ENCODE measurements at places on chromosomes 13 and 19.

- DNase-seq: no peak
- H3K27ac ChIP-seq: no peak overlapping the region
- peaks cover 2% of the 10 kb centered on the region for H3K27me3 ChIP-seq
- H3K4me3 ChIP-seq: no peak overlapping the region
- H3K4me1 ChIP-seq: no peaks in the 10 kb centered on the region
These were observed 34.3 kb downstream of the ZNF536 start for GRCh38 chr19:30406220-30407067.

GRCh38 chr13:110845520-110845919, 69.3 kb downstream of the ANKRD10 start:
- H3K4me3 ChIP-seq: no peak overlapping the region
- no peak for DNase-seq
- no peak overlapping the region for H3K27ac ChIP-seq
- no peaks in the 10 kb centered on the region for H3K4me1 ChIP-seq

DNA sequence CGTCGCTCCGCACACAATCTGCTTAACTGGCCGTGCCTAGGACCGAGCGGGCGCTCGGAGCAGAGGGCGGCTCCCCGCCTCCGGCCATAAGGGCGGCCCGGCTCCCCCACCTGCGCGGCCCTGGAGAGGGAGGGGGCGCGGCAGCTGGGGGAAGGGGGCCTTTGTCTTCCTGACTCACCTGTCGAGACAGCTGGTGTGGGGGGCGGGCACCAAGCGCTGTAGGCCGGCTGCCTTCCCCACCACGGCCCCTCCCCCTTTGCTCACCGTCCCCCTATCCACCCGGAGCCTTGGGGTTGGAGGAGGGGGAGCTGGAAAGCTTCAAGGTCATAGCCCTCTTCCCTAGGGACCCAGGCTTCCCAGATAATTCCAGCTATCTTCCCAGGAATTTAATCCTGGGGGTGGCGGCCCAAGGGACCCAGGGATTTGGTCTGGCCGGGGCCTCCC, 1.2 kb downstream of the VASP start:
- no peaks in the 10 kb centered on the region for H3K27me3 ChIP-seq
- H3K36me3 ChIP-seq: peaks cover 4% of the 10 kb centered on the region
- H3K4me3 ChIP-seq: peak overlapping the region; percentile 85
- peaks cover 52% of the 10 kb centered on the region for H3K4me1 ChIP-seq

GRCh38 chr19:2867025-2867991, at the start of gene ZNF556:
Gene ZNF556, plus strand, starts transcription at chr19:2867335. Its CDS starts 87 bp downstream, at chr19:2867422.
- no peaks in the 10 kb centered on the region for H3K36me3 ChIP-seq
- no peaks in the 10 kb centered on the region for H3K4me1 ChIP-seq
- H3K27ac ChIP-seq: no peak within 1 kb of the TSS
- DNase-seq: peak; percentile 30
- peaks cover 5% of the 10 kb centered on the region for H3K27me3 ChIP-seq

DNA sequence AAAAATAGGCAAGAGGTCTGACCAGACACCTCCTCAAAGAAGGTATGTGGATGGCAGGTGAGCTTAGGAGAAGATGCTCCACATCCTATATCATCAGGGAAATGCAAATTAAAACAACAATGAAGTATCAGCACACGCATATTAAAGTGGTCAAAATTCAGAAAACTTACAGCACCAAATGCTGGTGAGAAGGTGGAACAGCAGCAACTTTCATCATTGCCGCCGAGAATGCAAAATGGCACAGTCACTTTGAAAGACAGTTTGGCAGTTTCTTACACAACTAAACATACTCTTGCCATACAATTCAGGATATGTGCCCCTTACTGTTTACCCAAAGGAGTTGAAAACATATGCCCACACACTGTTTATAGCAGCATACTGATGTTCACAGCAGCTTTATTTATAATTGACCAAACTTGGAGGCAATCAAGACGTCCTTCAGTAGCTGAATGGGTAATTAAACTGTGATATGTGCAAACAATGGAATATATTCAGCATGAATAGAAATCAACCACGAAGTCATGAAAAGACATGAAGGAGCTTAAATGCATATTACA, 22.5 kb downstream of the OR10H4 start:
- H3K4me1 ChIP-seq: no peaks in the 10 kb centered on the region
- no peak overlapping the region for H3K27ac ChIP-seq
- H3K27me3 ChIP-seq: peaks cover 11% of the 10 kb centered on the region
- DNase-seq: no peak
- H3K4me3 ChIP-seq: no peak overlapping the region

GRCh38 chr13:112062571-112063570, 4.1 kb upstream of the SOX1 start:
- H3K27ac ChIP-seq: peak overlapping the region; percentile 8
- peaks cover 66% of the 10 kb centered on the region for H3K27me3 ChIP-seq
- peaks cover 3% of the 10 kb centered on the region for H3K36me3 ChIP-seq

- no peak overlapping the region for H3K4me3 ChIP-seq
- DNase-seq: no peak
- H3K27me3 ChIP-seq: peaks cover 10% of the 10 kb centered on the region
- no peaks in the 10 kb centered on the region for H3K36me3 ChIP-seq
- no peak overlapping the region for H3K27ac ChIP-seq
These were observed 79.2 kb upstream of the UQCRFS1 start for GRCh38 chr19:29292153-29292552.

- no peak for DNase-seq
- no peak overlapping the region for H3K4me3 ChIP-seq
- no peak overlapping the region for H3K27ac ChIP-seq
- H3K27me3 ChIP-seq: no peaks in the 10 kb centered on the region
- peaks cover 2% of the 10 kb centered on the region for H3K36me3 ChIP-seq
These were observed 123.5 kb downstream of the RXFP2 start for GRCh38 chr13:31862828-31863227.

GRCh38 chr19:13726323-13726722, 38.0 kb upstream of the MRI1 start:
- H3K27me3 ChIP-seq: no peaks in the 10 kb centered on the region
- no peak overlapping the region for H3K4me3 ChIP-seq
- DNase-seq: no peak
- peaks cover 18% of the 10 kb centered on the region for H3K4me1 ChIP-seq
- H3K36me3 ChIP-seq: no peaks in the 10 kb centered on the region
- H3K27ac ChIP-seq: no peak overlapping the region

GRCh38 chr13:113474179-113474578, 16.3 kb downstream of the DCUN1D2 start:
- no peak overlapping the region for H3K4me3 ChIP-seq
- no peaks in the 10 kb centered on the region for H3K27me3 ChIP-seq
- no peaks in the 10 kb centered on the region for H3K4me1 ChIP-seq
- no peak for DNase-seq
- H3K27ac ChIP-seq: no peak overlapping the region

- no peaks in the 10 kb centered on the region for H3K4me1 ChIP-seq
- no peak overlapping the region for H3K27ac ChIP-seq
- H3K36me3 ChIP-seq: peaks cover 5% of the 10 kb centered on the region
- no peaks in the 10 kb centered on the region for H3K27me3 ChIP-seq
- H3K4me3 ChIP-seq: no peak overlapping the region
These were observed 278.0 kb downstream of the FGF9 start for GRCh38 chr13:21948769-21949474.
